Activated naive CD4-positive, alpha-beta T cell treated with anti-CD3 and anti-CD28 coated beads, Interleukin-2, amount 50 U/mL, for 72 hours (primary cell): ENCODE measurements at places on chromosomes 7 and 10. TPM values are rescaled to one million over a fixed set of nuclear protein-coding genes. Genes with fewer than 3 reads are reported as not detected.

SPDYE16 gene
- not detected for total RNA-seq

LIPA gene
- total RNA-seq: 24.1 TPM

TRIL gene
- not detected for total RNA-seq

ANKRD30A gene
- not detected for total RNA-seq

HOXA5 gene
- total RNA-seq: not detected

METTL27 gene
- 0.50 TPM for total RNA-seq

TMEM176B gene
- total RNA-seq: not detected

CACNB2 gene
- total RNA-seq: not detected

GJC3 gene
- total RNA-seq: 0.89 TPM

CCL24 gene
- total RNA-seq: not detected

PLCE1 gene
- total RNA-seq: 0.04 TPM

VAX1 gene
- total RNA-seq: not detected

TOMM7 gene
- 281 TPM for total RNA-seq

PVRIG gene
- 30.6 TPM for total RNA-seq

CAMK2G gene
- total RNA-seq: 39.7 TPM

PRTFDC1 gene
- total RNA-seq: 0.70 TPM

LRRD1 gene
- not detected for total RNA-seq

PNLIPRP3 gene
- not detected for total RNA-seq

SEMA4G gene
- 3.2 TPM for total RNA-seq

ACTL6B gene
- total RNA-seq: not detected

ARHGAP12 gene
- total RNA-seq: 6.4 TPM

NPTX2 gene
- not detected for total RNA-seq

KAT6B gene
- total RNA-seq: 27.1 TPM

CALHM1 gene
- not detected for total RNA-seq

RADIL gene
- total RNA-seq: 0.35 TPM
